ENCODE measurements at places on chromosomes 6 and 20.

GRCh38 chr6:65449926-65450325 is 257.1 kb downstream of the EYS start:
- no peak for DNase-seq

DNA sequence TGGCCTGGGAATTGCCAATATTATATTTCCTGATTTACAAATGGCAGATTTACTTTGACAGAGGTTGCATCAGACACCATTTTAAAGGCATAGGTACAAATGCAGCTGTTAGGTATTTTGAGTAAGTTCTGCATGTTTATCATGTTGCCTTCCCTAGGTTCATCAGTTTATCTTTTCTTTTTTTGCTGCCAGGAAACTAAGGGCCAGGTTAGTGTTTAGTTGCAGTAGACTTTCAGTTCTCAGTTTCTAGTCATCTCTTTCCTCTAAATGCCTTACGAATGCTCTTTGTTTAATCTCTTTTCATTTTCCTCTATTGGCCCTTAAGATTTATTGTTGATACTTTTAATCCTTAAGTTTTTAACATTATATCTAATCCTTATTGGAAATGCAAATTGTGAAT is 129.9 kb downstream of the SMAP1 start:
- no peak for DNase-seq

- no peak for DNase-seq
Measured at GRCh38 chr6:129059650-129060049, 176.7 kb downstream of the LAMA2 start.

DNA sequence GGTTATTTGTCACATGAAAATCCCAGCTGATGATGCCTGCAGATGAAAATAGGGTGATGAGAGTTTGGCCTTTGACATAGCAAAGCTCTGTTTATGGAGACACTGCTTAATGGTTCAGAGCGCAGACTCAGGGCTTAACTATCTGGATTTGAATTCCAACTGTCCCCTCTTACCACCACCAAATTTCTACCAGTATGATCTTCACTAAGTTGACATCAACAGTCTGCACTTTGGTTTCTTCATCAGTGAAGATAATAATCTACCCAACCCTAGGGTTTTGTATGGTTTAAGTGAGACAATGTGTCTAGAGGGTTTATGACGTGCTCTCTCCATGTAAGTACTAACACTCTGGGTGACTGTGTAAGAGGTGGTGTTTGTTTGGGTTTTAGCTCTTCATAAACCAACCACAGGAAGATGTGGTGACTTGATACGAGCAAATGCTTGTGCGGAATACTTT is 151.4 kb upstream of the TNFAIP3 start:
- DNase-seq: no peak

- no peak for DNase-seq
Measured at GRCh38 chr6:30507849-30508827, 18.8 kb downstream of the HLA-E start.

DNA sequence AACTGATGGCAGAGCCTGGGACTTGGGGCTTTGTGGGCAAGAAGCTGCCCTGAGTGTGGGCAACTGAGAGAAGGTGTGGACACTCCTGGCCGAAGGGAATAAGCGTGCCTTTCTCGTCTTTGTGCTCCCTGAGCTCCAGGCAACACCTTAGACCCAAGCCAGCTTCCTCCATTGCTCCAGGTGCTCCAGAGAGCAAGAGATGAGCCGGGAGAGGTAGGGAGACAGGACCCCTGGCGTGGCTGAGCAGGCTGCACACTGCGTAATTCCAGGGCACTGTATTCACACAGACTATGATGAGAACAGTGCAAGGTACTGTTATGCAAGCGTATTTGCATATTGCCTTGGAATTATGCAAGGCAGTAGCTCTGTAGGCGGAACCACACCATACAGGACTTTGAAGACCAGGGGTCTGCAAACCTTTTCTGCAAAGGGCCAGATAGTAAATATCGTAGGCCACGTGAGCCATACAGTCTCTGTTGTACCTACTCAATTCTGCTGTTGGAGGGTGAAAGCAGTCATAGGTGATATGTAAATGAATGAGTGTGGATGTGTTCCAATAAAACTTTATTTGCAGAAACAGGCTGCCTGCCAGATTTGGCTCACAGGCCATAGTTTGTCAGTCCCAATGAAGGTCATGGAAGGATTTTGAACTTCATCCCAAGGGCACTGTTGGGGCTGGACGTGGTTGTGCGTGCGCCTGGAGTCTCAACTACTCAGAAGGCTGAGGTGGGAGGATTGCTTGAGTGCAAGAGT is 42.1 kb upstream of the FAM83D start:
- DNase-seq: no peak

GRCh38 chr6:158168040-158168289 is at the start of gene SERAC1:
TSS of gene SERAC1 (minus strand) at chr6:158168262. CDS start at chr6:158158363, 9,899 bp downstream.
- no peak for DNase-seq

GRCh38 chr6:15400572-15401004 is 154.7 kb downstream of the JARID2 start:
- DNase-seq: peak; percentile 54

DNA sequence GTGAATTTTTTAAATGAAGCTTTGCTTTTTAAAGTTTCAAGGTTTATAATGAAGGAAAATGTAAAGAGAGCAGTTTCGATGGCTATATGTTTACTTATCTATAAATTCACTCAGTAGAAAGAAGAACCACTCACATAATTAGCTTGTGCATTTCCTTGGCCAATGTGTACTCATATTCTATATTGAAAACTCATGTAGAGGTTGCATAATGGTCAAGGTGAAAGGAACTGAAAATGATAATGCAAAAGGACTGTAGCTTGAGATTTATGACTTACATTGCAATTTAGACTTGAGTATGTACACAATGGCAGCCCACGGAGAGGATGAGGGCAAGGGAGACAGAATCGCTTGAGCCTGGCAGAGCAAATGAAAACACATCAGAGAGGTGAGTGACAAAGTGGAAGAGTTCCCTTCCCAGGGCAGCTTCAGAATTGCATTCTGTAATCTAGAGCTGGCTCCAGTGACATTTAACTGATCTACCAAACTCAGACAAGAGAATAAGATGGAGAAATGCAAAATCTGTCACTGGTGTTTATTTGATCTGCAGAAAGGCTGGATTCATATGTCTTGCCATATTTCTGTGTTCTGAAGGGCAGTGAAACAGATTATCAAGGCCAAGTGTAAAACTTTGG is 191.8 kb downstream of the TMEM200A start:
- DNase-seq: peak; percentile 57

DNA sequence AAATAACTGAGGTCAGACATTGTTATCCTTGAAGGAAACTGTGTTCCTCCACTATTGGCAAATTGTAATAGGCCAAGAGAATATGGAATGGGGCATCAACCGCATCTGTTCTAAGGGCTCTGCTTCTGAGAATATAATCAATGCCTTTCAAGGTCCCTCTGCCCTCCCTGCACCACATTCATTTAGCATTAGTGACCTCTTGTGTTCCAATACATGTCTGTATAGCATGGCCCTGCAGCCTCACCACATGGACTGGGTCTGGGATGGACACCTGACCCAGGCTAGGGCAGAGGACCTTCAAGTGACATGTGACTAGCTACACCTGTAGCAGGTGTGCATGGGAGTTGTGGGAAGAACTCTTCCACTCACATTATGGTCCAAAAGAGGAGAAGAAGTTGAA is 14.2 kb downstream of the BTN3A1 start:
- no peak for DNase-seq

- no peak for DNase-seq
Measured at GRCh38 chr6:111461860-111462259, 21.2 kb downstream of the REV3L start.

GRCh38 chr20:63657260-63657936 is 714 bp upstream of the RTEL1 start:
- DNase-seq: no peak

- no peak for DNase-seq
Measured at GRCh38 chr20:50302341-50303057, 111.9 kb downstream of the CEBPB start.

GRCh38 chr6:148713921-148714320 is 32.9 kb upstream of the UST start:
- no peak for DNase-seq

DNA sequence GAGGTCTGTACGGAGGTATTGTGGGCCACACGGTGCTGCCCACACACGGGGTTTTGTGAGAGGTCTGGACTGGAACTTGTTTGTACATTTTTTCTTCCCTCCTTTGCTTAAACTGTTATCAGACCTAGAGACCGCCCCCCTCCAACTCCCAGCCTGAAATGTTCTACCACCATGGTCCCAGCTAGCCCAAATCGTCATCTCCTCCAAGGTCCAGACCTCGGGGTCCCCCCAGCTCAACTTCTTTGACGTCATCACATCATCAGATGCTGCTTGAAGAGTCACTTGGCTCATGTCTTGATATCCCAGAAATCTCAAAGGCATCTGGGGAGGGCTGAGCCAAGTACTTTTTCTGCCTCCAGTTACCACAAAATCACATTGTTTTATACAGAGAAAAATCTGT is 2.8 kb upstream of the CCDC170 start:
- DNase-seq: no peak

DNA sequence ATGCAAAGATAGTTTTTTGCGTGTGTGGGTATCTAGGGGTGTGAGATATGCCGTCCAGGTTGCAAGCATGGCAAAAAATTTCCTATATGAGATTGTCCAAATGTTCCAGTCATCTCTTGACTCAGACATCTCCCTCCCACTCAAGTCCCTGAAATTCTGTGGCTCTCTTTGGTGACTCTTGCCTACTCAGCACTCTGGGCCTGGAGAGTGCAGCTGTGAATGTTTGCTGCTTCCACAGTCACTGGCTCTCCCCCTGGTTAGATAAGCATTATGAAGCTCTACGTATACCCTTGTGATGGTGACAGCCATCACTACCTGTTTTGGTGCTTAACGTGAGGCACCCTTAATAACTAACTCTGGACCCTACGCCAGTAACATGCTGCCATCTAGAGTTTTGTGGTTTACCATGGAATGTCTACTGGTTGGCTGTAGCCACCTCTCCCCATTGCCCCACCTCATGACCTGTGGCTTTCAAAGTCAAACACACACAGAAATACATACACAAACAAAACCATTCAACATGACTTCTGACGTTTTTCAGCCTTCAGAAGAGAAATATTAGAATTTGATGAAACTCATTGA is 621.9 kb upstream of the CITED2 start:
- no peak for DNase-seq

GRCh38 chr20:21303872-21304586 is 898 bp downstream of the XRN2 start:
- DNase-seq: no peak

- no peak for DNase-seq
Measured at GRCh38 chr6:29112135-29112534, 4.3 kb downstream of the OR2J3 start.

GRCh38 chr6:108598305-108598863 is 37.7 kb downstream of the FOXO3 start:
- no peak for DNase-seq

DNA sequence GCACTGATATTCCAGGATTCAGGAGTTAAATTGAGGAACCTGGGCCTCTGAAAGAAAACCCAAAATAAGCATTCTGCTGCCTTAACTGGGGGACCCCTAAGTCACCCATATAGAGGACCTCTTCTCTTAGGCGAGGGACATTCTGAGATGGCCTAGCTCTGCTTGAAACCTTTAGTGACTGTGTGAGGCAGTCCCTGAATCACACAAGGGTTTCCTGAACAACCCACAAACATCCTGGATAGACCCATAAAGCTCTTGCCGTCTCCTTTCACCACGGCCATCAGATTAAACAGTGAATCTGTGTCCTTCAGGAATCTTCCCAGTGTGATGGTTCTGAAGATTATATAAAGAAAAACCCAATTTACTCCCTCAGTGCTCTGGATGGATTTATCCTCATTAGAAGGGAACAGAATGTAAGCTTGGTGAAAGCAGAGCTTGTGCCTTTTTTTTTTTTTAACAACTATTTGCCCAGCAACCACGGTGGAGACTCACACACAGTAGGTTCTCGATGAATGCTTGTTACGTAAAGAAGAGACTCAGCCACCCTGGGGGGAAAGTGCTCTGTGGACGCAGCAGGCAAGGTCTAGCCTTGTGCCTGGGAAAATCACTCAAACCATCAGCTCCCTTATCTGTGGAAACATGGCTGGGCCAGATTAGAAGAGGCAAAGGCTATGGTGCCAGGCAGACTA is 39.1 kb upstream of the SIRPG start:
- no peak for DNase-seq

- DNase-seq: no peak
Measured at GRCh38 chr20:41055679-41056078, 27.1 kb downstream of the TOP1 start.

DNA sequence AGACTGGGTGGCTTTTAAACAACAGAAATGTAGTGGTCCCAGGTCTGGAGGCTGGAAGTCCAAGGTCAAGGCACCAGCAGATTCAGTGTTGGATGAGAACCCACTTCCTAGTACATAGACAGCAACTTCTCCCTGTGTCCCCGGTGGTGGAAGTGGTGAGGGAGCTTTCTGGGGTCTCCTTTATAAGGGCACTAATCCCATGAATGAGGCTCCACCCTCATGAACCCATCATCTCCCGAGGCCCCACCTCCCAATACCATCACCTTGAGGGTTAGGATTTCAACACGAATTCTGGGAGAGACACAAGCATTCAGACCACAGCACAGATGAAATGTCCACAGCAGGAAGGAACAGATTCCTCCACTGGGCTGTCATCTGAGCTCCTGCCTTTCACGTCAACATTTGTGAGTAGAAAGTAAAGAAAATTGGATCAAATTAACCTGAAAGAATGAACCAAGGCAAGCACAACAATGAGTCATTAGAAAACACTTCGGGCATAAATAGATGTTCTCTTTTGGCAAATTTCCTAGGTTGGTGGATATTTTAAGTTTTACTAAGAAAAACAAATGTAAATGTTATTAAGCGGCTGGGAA is 130.7 kb downstream of the RNASET2 start:
- no peak for DNase-seq

GRCh38 chr6:3963426-3963825 is 114.3 kb downstream of the FAM50B start:
- no peak for DNase-seq

GRCh38 chr6:170130771-170131241 is 160.1 kb downstream of the DLL1 start:
- DNase-seq: no peak

DNA sequence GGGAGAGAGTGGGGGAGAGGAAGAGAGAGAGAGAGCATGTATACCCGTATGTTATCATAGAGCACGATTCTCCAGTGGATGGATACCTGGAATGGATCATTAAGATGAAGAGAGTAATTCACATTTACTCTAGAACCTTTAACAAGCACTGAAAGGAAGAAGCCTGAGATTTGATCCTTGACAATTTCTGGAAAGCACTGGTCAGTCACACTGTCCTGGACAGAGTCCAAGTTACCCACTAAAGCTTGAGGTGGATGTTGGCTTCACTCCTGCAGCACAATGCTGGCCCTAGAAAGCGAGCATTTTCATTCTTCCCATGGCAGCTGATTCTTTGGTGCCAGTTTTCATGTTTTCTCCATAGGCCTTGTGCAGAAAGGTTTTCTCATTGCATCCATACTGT is 25.6 kb downstream of the NFYA start:
- no peak for DNase-seq

GRCh38 chr6:63403725-63404124 is 83.9 kb upstream of the LGSN start:
- no peak for DNase-seq

DNA sequence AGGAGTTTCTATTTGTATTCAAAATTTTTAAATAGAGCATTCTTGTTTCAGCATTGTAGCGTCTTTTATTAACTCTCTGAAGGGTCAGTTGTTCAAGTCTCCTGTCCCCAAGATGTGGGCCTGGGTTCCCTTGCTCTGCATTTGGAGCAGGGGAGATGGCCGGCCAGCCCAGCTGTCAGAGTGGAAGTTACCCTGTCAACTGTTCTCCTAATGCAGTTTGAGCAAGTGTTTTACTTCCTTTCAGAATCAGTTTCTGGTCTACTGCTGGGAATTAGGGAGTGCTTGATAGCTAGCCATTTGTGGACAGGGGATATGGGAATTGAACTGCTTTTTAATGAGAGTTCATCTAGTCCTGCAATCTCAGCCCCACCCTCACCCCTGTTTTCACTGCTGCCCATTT is 116.6 kb downstream of the QKI start:
- DNase-seq: no peak
